ENCODE measurements at places on chromosomes 2 and 18. TPM values are rescaled to one million over a fixed set of nuclear protein-coding genes. Genes with fewer than 3 reads are reported as not detected.

TXNL1 gene
- 37.2 TPM for total RNA-seq

MPP4 gene
- total RNA-seq = 8.9 TPM

MROH2A gene
- total RNA-seq = not detected

DIPK1C gene
- total RNA-seq = not detected

CYP26B1 gene
- 1.3 TPM for total RNA-seq

CYBRD1 gene
- 20.0 TPM for total RNA-seq

ALLC gene
- not detected for total RNA-seq

NTSR2 gene
- not detected for total RNA-seq

GULP1 gene
- 35.5 TPM for total RNA-seq

MAL gene
- total RNA-seq = not detected

SOCS6 gene
- total RNA-seq = 22.6 TPM

PNPT1 gene
- total RNA-seq = 28.9 TPM

KCNG2 gene
- total RNA-seq = not detected

UGT1A4 gene
- not detected for total RNA-seq

UGT1A8 gene
- total RNA-seq = not detected

ZNF519 gene
- total RNA-seq = 3.3 TPM

CNGA3 gene
- total RNA-seq = not detected

POTEF gene
- 0.09 TPM for total RNA-seq

REG1B gene
- total RNA-seq = not detected

TBR1 gene
- under 0.01 TPM for total RNA-seq

MLPH gene
- not detected for total RNA-seq

HES6 gene
- total RNA-seq = 2.3 TPM

LOXL3 gene
- total RNA-seq = 0.99 TPM

NOL4 gene
- under 0.01 TPM for total RNA-seq

WDSUB1 gene
- total RNA-seq = 4.0 TPM

PLCD4 gene
- 0.85 TPM for total RNA-seq

REG3G gene
- not detected for total RNA-seq

PTPRN gene
- not detected for total RNA-seq
